ENCODE measurements at places on chromosomes 5 and 9.

DNA sequence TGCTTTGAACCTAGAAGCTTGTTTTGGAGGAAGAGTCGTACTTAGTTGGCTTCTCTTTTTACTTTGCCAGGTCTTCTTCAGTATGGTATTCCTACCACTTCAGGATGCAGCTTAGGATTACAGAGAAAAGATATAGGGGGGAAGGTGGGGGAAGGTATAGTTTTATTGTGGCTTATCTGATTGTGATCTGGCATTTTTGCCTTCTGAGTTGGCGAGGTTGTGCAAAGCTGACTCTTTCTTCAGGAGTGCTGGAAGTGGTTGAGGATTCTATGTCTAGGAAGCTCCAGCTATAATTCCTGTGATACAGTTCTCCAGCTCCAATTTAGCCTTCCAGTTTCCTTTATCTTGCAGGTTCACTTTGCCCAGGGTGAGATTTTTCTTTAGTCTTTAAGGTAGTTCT is 7.0 kb downstream of the CDC42SE2 start:
- DNase-seq = no peak

DNA sequence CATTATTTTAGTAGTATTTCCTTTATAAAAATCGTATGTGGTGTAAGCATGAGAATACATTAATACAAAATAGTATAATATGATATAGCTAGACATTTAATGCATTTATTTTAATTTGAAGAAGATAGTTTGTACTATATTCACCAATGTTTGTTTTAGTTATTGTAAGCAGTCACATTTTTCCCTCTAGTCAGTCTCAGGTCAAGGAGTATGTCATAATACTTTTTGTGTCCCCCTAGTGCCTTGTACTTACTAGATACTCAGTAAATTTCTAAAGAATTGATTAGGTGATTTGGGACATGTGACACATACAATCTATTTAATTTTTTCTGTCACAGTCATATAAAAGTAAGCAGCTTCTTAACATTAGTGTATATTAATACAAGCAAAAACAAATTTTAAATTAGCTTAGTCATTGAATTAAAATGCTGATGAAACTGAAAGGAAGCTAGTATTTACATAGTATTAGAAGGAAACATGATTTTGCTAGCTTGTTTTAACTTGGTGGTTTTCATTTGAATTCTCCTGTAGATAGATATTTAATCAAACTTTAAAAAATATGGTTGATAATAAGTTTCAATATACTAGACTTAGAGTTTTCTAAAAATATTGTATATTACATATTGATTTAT is 242.2 kb downstream of the FER start:
- no peak for DNase-seq

DNA sequence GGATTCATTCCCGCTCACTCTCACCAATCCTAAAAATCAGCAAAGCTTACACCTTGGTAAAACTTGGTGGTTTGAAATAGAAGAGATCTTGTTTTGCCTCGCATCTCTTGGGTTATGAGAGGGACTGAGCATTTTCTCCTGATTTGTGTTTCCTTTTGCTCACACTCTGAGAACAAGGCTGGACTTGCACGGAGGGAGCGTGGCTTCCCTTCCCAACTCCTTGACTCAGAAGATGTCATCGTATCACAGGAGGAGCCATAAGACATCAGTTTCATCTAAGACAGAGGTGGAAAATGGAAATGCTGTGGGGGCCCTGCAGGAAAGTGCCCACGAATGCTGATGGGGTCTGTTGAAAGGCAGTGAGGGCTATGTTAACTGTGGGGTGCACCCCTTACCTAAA is 37.4 kb downstream of the CTSL start:
- DNase-seq = no peak

- DNase-seq = no peak
Observed at GRCh38 chr9:2286825-2287455, 271.8 kb downstream of the SMARCA2 start.

DNA sequence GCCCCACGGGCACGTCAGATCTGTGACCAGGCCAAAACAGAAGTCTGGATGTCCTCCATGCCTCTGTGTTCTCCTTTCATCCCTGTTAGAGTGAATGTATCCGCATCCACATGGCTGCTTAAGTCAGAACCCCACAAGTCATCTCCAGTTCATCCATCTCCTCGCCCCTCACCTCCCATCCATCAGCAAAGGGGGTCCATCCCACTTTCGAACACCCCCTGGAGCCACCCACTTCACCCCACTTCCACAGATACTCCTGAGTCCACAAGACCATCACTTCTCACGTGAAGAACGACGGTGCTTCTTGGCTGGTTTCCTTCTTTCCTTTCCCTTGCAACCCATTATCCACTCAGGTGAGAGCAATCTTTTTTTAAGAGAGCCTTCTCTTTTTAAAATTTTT is 3.5 kb upstream of the SPOCK1 start:
- no peak for DNase-seq

GRCh38 chr9:101184813-101185278 is 156.3 kb downstream of the PLPPR1 start:
- DNase-seq = no peak

GRCh38 chr5:64384765-64385164 is 121.0 kb upstream of the RGS7BP start:
- DNase-seq = peak; percentile 1

DNA sequence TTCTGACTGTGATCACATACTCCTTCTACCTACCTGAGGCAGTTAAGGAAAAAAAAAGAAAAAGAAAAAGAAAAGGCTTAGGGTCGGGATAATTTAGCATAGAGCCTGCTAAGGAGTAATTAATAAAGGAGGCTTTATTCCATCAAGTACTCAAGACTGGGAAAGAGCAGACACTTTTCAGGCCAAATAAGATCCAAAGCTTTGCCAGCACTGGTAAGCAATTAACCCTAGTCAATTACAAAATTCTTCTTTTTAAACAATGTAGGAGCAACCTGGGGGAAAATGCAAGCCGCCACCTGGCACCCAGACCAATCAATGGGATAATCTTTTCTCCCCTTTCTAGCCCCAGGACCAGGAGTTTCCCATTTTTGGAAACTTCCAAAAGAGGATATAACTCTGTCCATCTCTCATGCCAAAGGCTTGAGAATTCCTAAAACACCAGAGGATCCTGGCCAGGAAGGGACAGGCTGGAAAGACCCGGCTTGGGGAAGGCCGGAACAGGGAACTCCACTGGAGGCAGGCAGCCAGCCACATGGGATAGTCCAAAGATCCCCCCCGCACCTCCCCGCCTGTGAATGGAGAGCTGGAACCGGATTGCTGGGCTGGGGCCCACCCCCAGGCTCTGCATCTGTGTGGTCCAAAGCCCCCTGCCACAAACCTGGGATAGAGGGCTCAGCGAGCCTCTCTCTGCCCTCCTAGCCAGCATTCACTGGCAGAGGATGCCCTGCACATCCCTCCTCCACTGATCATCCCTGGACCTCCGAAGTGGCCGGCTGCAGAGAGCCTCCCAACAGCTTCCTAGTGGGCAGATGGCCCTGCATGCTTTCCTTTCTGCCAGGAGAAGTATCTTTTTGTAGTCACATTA is 117.8 kb downstream of the ZNF354C start:
- no peak for DNase-seq

- no peak for DNase-seq
Observed at GRCh38 chr9:125464591-125465385, 203.2 kb downstream of the GAPVD1 start.

DNA sequence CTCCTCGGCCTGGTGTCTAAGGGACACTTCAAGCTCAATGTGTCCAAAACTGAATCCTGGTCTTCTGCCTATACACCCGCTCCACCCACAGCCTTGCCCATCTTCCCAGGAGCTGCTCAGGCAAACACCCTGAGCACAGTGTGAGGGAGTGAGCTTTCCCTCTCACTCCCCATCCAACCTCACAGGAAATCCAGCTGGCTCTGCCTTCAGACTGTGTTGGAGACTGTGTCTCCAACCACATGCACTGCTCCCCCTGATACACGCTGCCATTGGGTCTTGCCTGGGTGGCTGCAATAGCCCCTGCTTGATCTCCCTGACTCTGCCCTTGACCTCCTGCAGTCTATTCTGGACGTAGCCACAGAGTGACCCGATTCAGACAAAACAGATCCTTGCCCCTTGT is 319.5 kb upstream of the MSX2 start:
- DNase-seq = no peak

GRCh38 chr5:156552855-156553358 is 225.9 kb downstream of the SGCD start:
- no peak for DNase-seq

DNA sequence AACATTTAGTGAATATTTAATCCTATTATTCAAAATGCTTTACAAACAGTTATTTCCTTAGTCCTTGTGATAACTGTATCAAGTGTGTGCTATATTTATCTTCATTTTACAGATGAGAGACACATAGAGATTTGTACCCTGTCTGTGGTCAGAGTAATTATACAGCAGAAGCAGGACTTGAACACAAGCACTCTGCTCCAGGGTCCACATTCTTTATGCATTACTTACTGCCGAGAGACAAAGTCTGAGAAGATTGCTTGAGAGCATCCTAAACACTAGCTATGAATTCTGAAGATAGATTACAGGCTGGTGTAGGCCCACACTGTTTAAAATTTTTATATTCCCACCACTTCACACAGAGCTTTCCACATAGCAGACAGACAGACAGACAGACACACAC is 926.1 kb upstream of the DMAC1 start:
- DNase-seq = no peak

GRCh38 chr5:126680191-126680817 is 79.6 kb downstream of the PHAX start:
- DNase-seq = no peak

GRCh38 chr5:116145416-116145815 is 60.6 kb downstream of the COMMD10 start:
- no peak for DNase-seq

- no peak for DNase-seq
Observed at GRCh38 chr9:98929895-98930341, 13.8 kb upstream of the COL15A1 start.

Data from G401 (cell line).